ENCODE measurements at places on chromosomes 4 and X. TPM values are rescaled to one million over a fixed set of nuclear protein-coding genes. Genes with fewer than 3 reads are reported as not detected.

The TMPRSS11B gene
- total RNA-seq, result not detected

GRCh38 chr4:151325111-151325948 lies at the start of gene SH3D19:
Gene SH3D19 (minus strand): TSS chr4:151325605. CDS start chr4:151325352, 253 bp downstream.
- DNase-seq, result peak; percentile 71

The GPC4 gene
- total RNA-seq, result 1.2 TPM

- peak; percentile 69 for DNase-seq
Measured at GRCh38 chr4:120922381-120923206, at the start of gene PRDM5. Gene PRDM5 (minus strand): TSS chr4:120922726. CDS start chr4:120922608, 118 bp downstream.

DNA sequence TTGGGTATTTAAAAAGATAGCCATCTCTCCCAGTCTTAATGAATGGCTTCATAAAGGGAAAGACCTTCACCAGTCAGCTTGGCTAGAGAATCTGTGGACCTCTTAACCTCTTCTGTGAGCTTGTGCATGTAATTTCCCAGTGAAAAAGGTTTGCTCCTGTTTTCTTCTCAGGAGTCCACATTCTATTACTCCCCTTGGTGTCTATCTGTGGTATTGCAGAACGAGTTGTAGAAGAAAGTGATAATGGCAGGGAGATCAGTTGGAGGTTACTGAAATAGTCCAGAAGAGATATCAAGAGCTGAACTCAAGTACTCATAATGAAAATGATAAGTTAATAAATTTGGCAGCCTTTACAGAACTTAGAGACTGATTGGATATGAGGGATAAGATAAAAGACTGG lies 16.5 kb upstream of the VAMP7 start:
- DNase-seq, result peak; percentile 22

DNA sequence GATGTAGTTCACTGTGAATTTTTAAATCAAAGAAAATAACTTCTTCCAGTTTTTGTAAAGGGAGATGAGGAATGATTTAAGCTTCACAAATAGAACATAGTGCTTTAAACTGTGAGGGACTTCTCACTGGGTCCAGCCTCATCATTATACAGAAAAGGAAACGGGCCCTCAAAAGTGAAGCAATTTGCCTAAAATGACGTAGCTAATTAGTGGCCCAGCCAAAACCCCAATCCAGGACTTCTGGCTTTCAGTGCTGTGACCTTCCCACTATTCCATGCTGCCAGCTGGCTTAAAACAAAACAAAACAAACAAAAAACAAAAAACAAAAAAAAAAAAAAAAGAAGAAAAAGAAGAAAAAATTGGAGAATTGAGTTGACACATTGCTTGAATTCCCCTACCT lies 45.0 kb upstream of the STOX2 start:
- DNase-seq, result no peak

GRCh38 chr4:67106861-67107460 lies 438.3 kb downstream of the CENPC start:
- DNase-seq, result peak; percentile 53

- DNase-seq, result no peak
Measured at GRCh38 chr4:98482503-98482846, 175.9 kb downstream of the TSPAN5 start.

DNA sequence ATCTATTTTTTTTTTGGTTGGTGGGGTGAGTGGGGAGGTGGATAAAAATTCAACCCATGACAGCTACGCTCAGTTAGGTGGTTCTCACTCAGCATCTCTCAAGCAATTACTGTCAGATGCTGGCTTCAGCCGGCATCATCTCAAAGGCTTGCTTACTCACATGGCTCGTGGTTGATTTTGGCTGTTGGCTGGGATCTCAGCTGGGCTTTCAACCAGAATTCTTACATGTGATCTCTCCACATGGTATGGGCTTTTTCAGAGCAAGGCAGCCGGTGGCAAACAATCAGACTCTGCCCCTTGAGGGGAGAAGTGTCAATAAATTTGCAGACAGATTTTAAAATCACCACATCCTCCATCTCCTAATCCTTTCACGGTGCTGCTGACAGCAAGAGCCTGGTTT lies 47.2 kb downstream of the SLC34A2 start:
- peak; percentile 76 for DNase-seq

The GPR82 gene
- not detected for total RNA-seq

DNA sequence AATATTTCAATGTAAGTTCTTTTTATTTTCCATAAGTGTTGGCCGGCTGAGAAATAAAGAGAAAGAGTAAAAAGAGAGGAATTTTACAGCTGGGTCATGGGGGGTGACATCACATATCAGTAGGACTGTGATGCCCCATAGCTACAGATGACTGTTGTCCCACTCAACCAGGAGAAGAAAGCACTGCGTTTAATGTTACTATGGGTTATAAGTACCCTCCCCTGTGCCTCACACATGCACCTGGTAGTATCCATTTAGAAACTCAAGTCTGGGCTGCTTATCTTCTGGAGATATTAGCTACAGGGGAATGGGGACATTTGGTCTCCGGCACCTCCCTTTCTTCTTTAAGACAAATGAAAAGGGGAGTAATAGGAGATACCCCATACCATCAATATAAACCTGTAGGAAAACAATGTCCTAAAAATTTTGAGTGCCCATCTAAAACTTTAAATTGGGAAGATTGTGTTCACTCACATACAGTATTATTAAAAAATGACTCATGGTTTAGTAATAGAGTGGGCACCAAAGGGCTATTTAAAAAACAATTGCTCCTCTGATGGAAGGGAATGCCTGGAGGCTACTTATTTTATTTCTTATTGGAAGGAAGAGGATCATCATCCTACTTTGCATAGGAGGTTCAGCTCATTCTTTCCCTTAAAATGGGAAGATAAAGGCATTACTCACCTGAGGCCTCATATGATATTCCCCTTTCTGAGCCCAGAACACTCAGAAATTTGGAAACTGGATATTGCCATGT lies 18.2 kb downstream of the UGT2B11 start:
- DNase-seq, result peak; percentile 3

DNA sequence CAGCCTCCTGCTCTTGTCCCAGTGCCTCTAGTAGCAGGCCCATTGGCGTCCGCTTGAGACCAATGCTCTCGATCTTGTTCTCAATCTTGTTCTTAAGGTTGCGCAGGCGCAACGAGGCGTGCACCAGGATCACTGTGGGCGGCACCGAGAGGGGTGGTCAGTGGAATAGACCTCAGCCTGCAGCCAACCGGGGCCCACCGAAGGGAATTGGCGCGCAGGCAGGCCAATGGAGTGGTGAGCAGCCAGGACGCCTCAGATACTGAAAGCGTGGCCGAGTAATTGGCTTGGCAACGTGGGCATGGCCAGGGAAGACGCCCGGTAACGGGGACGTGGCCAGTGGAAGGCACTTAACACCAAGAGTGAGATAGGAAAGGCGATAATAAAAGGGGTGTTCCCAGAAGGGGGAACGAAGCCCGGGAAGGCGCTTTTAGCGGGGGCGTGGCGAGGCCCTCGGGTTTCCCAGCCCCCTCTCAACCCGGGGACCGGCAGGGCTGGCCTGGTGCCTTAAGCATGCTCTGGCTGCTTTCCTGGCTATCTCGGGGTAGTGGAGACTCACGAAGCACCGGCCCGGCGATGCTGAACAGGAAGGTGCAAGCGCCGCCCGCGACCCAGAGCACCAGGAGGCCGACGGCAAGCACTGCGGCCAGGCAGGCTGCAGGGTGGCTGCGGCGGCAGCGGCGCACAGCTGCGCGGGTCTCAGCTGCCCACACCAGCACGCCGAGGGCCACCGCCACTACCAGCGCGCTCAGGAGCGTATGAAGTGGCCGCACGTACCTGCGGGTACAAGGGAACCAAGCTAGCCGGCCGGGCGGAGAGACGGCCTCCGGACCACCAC lies 1.7 kb downstream of the PRAF2 start:
- DNase-seq, result no peak

GRCh38 chr4:17794730-17795129 lies 13.3 kb upstream of the FAM184B start:
- DNase-seq, result no peak

DNA sequence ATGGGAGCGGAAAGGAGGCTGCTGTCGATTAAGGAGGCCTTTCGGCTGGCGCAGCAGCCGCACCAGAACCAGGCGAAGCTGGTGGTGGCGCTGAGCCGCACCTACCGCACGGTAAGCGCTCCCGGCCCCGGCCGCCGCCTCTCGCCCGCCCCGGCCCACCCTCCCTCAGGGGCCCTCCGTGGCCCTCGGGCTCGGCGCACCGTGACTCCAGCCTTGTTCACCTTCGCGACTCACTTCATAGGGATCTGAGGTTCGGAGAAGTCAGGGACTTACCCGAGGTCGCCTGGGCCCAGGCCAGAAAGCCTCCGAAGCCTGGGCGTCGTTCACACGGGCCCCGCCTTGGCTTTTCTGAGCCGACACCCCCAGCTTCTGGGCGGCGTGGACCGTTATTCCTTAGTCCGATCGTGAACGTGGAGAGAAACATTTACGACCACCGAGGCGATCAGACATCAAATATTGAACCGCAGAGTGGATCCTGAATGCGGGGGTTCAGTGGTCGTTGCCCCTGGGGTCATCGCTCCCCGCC lies 362 bp downstream of the NCAPG start:
- DNase-seq, result peak; percentile 43

The PRSS12 gene
- 1.5 TPM for total RNA-seq
